ENCODE measurements at places on chromosomes 1 and 21.

GRCh38 chr1:96464066-96464465, 257.5 kb upstream of the PTBP2 start:
- no peak for DNase-seq

- peak; percentile 13 for DNase-seq
Measured at GRCh38 chr1:208101661-208102431, 142.3 kb downstream of the PLXNA2 start.

- no peak for DNase-seq
Measured at GRCh38 chr1:185343306-185343705, 26.3 kb upstream of the IVNS1ABP start.

DNA sequence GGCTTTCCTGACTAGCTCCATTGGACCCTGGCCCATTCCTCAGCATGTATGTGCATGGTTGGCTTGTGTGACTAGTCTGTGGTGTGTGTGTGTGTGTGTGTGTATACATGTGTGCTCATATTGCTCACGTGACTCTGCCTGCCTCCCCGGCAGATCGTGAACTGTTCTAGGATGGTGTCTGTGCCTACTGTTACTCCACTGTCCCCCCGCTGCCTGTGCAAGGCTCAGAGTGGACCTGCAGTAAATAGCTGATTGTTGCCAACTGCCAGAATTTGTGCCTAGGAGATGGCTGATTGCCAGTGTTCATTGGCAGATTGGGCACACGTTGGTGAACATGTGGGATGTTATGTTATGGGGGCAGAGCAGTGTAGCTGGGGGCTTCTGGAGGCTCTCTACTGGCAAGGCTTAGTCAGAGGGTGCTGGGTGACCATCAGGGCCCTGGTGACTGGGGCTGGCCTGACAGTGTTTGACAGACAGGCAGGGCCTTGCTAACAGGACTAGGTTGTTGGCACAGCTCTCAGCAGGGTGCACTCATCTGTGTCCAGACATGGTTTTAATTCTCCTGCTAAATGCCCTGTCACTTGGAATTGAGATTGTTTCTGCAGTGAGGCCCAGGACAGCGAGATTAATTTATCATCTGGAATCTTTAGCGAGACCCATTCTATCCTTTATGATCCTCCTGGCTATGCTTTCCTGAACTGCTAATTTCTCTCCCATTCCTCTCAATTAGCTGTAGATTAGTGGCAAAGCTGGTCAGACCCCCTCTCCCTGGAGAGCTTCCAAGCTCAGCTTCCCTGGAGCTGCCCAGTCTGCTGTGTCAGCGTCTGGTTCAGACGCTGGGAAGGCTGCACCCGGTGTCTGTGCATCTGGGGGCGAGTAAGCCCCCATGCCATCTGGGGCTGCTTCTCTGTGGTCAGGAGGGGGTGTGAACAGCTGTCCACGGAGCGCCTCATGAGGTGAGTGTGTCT, 20.8 kb downstream of the SLC6A17 start:
- DNase-seq, result no peak

GRCh38 chr1:38677311-38677710, 182.3 kb downstream of the RRAGC start:
- no peak for DNase-seq

DNA sequence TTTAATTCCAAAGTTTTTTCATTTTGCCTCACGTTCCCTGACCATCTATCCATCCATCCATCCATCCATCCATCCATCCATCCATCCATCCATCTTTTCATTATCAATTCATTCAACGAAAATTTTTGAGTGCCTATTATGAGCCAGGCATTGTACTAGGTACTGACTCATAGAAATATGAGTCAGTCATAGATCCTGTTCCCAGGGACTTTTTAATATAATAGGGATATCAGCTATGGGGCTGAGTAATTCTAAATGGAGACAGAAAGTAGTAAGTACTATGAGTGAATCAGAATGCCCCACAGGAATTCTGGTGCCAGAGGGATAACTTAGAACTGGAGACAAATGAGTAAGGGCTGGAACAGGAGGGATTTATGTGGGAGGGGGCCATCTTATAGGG, 49.8 kb upstream of the GNG12 start:
- DNase-seq, result no peak

DNA sequence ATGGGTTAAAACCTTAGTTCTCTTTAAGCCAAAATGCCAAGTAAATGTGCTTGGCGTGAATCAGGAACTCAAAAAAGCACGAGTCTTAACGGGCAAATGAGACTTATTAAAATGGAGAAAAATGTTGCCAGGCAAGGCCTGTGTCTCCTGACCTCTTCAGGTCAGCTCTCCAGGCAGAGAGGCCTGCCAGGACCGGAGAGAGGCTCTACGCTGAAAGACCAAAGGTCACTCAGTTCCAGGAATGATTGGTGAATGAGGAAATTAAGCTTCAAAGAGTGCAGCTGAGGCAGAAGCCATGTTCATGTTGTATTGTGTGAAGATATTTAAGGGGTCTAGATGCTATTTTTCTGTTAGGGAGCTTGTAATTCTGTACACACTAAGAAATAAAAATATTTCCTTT, 66.6 kb downstream of the SPAG17 start:
- no peak for DNase-seq

DNA sequence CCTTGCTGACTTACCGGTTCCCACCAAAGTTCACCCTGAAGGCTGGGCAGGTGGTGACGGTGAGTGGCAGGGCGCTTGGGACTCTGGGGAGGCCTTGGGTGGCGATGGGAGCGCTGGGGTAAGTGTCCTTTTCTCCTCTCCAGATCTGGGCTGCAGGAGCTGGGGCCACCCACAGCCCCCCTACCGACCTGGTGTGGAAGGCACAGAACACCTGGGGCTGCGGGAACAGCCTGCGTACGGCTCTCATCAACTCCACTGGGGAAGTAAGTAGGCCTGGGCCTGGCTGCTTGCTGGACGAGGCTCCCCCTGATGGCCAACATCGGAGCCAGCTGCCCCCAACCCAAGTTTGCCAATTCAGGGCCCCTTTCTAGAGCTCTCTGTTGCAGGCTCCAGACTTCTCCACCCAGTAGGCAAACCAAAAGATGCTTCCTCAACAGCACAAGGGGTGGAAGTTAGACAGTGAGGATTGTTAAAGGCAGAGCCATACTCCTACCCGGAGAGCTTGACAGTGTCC, 16.4 kb upstream of the SEMA4A start:
- DNase-seq, result no peak

DNA sequence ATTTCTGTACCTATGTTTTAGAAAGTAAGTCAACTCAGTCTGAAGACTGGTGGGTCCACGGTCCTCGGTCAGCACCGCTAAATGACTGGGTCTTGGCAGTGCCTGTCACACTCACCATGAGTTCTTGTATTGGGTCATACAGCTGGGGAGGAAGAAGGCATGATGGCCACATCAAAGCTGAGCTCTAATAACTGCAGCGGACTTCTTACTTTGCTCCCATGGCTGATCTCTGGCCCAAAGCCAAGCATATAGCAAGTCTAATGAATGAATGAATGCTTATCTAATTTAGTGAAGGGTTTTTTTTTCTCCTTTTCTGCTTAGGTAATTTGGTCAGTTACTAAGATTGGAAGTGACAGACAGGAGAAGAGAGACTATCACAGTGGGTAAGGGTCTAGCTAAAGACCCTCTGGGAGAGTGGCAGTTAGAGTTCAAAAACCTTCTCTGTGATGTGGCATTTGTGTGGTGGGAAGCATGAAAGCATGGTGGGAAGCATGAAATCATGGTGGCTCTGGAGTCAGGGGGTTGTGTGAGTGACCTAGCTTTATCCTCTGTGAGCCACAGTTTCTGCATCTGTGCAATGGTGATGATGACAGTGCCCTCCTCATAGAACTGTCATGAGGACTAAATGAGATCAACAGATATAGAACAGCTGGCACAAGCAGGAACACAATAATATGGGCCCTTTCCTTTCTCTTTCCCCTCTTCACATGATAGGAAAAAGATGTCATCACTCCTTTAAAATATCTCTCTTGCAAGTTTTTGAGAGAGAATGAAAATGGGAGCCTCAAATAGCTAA, 78.9 kb upstream of the JAK1 start:
- no peak for DNase-seq

GRCh38 chr21:46092811-46093667, 4.9 kb upstream of the COL6A2 start:
- DNase-seq, result no peak

DNA sequence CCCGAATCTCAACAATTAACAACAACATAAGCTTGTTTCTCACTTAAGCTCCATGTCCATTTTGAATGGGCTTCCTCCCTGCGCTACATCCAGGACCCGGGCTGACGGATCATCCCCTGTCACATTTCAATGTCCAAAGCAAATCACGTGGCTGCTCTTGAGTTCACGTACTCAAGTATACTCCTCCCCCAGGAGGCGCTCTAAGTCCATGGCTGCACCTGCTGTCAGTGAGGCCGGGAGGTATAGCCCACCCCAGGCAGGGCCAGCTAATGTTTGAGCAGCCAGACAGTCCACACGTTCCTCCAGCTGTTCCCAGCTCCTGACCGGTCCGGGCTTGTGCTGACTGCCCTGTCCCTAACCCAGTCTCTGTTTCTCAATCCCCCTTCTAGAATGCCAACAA, 220.8 kb downstream of the SLC35F3 start:
- DNase-seq, result no peak
